ENCODE measurements at places on chromosomes 2 and 18.

- DNase-seq = no peak
Observed at GRCh38 chr2:96344011-96344410, 8.4 kb downstream of the NCAPH start.

GRCh38 chr18:55097456-55098170, 138.4 kb upstream of the CCDC68 start:
- peak; percentile 76 for DNase-seq

GRCh38 chr2:24019729-24020128, 9.8 kb downstream of the MFSD2B start:
- no peak for DNase-seq

GRCh38 chr2:160407393-160408172, 86.0 kb downstream of the RBMS1 start:
- DNase-seq = peak; percentile 65

GRCh38 chr18:79533146-79533545, 137.4 kb downstream of the NFATC1 start:
- no peak for DNase-seq

GRCh38 chr2:176579608-176580007, 310.4 kb downstream of the MTX2 start:
- DNase-seq = no peak

- no peak for DNase-seq
Observed at GRCh38 chr2:234974501-234975385, 22.9 kb downstream of the SH3BP4 start.

DNA sequence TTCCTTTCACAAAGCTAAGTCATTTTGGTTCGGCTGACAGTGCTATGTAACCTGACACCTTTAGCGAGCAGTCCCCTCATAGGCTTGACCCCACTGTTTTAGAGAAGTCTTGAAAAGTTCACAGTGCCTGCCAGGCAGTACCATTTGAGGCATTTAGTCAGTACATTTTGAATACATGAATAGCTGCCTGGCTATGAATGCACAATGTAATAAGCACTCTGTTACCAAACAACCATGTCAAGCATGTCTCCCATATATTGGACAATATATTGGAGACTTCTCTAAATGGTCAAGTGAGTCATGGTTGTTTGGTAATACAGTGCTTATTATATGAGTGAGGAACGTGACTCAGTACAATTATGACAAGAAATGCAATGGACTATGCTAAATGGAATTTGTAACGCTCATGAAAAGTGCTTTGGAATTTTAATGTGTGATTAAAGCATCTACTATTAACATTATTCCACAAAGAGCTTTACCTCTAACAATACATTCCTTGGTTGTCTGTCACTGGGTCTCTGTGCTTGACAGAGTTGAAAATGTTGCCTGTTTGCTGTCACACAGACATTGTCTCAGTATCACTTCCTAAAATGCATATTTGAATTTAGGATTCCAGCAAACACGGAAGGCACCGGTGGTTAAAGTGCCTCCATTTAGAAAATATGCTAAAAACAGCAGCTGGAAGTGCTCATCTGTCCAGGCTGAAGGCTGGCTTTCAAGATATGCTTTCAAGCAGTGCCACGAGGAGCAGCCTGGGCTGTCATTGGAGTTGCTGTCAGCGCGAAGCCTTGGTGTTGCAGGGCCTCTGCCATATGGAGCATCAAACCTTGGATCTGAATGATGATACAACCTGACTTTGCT, 458.6 kb downstream of the FBXO15 start:
- peak; percentile 2 for DNase-seq

GRCh38 chr2:40554665-40555294, 102.9 kb upstream of the SLC8A1 start:
- DNase-seq = peak; percentile 83

DNA sequence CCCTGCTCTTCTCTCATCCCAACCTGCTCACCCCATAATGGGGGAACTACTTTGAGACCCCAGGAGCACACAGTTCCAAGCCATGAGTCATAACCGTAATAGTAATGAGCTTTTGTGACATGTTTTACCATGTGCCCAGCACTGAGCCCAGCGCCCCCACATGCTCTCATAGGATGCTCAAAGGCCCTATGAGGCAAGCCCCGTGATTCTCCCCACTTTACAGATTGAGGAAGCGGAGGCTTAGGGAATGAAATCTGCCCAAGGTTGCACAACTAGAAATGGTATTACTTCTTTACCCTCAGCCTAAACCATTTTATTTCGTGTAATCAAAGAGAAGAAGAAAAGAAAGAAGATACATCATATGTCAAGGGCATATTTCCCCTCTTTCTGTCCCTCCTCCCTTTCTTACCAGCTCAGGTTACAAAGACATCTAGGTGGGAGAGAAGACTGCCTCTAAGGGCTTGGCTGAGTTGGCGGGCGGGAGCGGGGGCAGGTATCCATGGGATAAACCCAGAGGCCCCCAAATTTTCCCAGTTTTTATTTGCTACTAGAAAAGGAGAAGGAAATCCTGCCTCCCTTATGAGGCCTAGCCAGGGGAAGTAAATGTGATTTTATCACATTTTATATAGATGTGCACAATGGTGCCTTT, 24.2 kb downstream of the BCL11A start:
- no peak for DNase-seq

- DNase-seq = no peak
Observed at GRCh38 chr2:154130821-154131220, 259.1 kb downstream of the GALNT13 start.

DNA sequence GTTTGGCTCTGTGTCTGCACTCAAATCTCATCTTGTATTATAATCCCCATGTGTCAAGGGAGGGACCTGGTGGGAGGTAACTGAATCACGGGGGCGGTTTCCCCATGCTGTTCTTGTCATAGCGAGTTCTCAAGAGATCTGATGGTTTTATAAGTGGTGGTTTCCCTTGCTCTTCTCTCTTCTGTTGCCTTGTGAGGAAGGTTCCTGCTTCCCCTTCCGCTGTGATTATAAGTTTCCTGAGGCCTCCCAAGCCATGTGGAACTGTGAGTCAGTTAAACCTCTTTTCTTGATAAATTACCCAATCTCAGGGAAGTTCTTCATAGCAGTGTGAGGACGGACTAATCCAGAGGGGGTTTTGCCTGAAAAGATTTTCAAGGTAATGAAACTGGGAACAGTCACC, 245.4 kb downstream of the GALR1 start:
- DNase-seq = no peak

DNA sequence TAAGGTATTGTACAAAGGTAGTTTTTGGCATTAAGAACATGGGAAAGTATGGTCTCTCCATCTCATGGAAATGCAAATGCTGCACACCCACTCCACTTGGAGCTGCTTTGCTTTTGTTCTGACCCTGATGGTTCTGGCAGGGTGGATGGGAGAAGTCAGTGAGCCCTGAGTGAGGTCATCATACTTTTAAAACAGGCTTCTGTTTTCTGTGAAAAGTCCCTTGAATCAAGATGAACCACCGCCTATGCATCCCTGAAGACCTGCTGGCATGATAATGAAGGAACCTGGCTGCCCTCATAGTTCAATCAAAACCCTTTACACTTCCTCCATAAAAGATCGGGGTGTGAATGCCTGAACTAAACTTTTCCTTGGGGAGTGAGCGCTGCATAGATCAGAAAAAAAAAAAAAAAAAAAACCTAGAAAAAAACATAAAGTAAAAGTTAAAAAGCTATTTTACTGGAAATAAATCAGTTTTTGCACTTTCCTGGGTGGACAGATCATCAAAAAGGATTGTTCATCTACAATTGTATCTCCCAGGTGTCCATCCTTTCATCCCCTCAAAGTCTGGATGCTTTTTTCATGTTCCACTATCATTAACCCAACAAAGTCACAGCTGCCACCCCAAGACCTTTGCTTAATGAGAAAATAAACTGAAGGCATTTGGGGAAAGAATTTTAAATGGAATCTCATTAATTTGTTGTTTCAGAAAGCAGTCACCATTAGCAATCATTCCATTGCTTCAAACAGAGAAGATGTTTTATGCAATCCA, 728.1 kb upstream of the DDX18 start:
- DNase-seq = no peak

DNA sequence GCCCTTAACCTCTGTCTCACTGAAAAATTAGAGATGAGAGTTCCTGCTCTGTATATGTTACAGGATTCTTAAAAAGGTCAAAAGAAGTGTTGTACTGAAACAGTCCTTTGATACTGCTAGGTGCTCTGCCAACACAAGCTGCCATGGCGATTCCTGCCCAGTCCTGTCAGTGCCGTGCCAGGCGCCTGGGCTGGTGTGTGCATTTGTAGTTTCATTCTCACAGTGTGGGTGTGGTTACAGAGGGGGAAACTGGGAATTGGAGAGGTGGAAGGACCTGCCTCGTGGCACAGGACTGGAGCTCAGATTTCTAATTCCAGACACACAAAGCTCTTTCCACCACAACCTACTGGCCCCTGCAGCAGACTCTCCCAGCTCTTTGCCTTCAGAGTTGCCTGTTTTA, 122.3 kb upstream of the RAB6C start:
- no peak for DNase-seq

DNA sequence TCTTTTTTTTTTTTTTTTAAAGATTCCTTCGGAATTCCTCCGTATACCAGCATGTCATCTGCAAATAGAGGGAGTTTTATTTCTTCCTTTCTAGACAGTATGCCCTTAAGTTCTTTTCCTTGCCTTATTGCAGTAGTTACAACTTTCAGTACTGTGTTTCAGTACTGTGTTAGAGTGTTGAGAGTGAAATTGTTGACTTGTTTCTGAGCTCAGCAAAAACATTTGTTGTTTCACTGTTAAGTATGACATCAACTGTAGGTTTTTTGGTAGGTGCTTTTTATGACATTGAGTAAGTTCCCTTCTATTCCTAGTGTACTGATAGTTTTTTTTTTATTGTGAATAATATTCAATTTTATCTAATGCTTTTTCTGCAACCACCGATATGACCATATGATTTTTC, 43.9 kb downstream of the ACVR2A start:
- no peak for DNase-seq

DNA sequence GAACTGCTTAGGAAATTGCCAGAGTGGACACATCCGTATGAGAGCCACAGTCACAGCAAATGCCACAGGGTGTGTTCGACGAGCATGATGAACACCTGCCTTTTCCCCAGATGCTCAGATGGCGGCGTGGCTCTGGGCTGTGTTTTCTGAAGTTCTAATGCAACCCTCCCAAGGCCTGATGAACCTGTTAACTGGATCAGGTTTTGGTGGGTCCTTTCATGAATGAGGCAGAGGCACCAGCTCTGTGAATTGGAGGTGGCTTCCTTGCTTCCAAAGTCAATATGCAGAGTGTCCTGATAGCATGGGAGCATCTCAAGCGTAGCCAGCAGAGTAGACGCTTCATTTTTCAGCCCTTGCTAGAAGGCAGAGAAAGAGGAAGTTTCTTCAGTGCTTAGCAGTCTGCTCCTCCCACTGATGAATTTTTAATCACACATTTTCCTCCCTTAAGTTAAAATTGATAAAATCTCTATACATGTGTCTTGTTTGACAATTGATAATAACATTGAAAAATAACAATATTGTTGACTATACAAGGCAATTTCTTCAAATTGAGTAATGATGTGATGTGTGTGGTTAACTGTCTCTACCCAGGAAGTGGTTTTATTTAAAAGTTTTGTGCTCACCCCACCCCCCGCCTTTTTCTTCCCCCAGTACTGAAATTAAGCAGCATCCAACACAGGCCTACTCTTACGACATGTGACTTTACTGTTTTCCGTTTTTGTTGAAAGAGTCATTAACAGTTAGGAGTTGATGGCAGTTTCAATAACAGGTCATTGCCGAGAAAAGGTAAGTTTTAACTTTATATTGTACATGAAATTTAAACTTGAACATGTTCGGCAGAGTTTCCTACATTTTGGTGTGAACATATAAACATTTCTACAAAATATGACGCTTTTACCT, at the start of gene ARHGAP15:
Gene ARHGAP15, plus strand, starts transcription at position 739 of the 900 bp plus-strand sequence.
- DNase-seq = peak; percentile 15

DNA sequence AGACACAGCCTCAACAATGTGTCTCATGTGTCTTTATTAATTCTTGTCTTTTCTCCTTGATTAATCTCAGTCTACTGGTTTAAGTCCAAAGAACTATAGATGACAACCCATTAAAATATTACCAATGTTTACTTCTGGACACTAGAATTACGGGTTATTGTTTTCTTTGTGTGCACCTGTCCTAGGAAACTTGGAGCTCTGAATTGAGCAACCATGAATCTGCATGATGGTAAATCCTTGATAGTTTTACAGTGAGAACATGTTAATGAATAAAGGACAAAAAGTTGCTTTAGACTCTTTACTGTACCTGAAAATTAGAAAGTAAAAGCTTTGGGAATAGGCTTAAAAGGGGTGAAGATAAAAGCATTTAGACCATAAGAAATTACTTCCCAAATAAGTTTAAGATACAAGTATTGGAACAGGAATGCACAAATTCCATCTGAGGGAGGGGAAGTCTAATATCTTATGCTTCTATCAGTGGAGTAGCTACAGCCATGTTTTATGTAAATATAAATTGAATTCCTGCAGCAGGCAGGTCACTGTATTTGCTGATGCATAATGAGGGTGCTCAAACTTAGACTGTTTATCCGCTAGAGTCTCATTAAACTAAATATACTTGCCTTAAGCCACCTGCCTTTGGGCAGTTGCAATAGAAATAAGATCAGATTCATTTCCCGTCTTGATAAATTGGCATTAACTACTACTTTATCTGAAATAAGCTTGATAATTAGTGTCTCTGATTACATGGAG, 603.7 kb upstream of the GCFC2 start:
- DNase-seq = no peak

DNA sequence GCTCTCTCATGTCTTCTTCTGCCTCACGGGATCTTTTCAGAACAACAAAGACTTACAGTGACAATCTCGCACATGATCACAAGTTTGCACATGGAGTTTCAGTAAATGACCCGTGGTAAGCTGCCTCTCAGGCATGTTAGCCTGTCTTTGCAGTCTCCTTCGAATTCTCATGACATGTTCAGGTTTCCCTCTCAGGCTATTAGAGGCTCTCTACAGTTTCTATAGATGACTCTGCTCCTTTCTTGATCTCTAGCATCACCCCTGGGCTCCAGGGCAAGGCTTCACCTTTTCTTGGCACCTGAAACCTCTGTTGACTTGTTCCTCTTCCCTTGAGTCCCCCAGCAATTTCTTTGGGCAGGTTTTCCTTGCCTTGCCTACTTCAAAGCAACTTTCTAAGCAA, 23.0 kb downstream of the MPP4 start:
- DNase-seq = no peak

- DNase-seq = no peak
Observed at GRCh38 chr2:98028931-98029717, 33.4 kb upstream of the TMEM131 start.

GRCh38 chr18:52339891-52340371, at the start of gene DCC:
DCC (plus strand) TSS chr18:52340197; CDS start chr18:52340788, 591 bp downstream.
- peak; percentile 97 for DNase-seq

DNA sequence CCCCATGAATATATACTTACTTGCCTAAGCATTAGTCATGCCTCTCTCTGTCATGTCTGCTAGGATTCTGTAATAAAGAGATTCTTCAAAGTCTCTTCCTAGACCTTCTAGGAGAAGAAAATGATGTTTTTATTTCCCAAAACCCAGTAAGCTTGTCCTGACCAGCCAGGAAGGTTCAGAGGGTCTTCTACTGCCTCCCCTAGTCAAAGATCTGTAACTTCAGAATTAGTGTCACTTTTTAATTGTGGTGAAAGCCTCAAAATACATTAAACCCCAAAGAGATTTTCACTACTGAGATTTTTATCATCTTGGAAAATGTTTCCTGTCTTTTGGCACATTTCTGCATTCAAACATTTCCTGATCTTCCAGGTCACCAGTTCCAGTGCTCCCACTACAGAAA, 232.9 kb upstream of the STK17B start:
- DNase-seq = no peak

GRCh38 chr2:110153416-110153815, 37.8 kb upstream of the MALL start:
- no peak for DNase-seq

All from NCI-H1417 (cell line).